ENCODE measurements at places on chromosomes 1 and 21. TPM values are rescaled to one million over a fixed set of nuclear protein-coding genes. Genes with fewer than 3 reads are reported as not detected.

- DNase-seq = peak; percentile 29
Observed at GRCh38 chr1:247680171-247680570, 632 bp upstream of the OR13G1 start.

FCRL6 gene
- not detected for total RNA-seq

ANKRD65 gene
- total RNA-seq = 0.18 TPM

AXDND1 gene
- total RNA-seq = not detected

TRIM45 gene
- 3.1 TPM for total RNA-seq

- no peak for DNase-seq
Observed at GRCh38 chr1:22238356-22239224, 95.7 kb upstream of the WNT4 start.

- no peak for DNase-seq
Observed at GRCh38 chr1:93414749-93415148, 33.2 kb upstream of the FNBP1L start.

DNA sequence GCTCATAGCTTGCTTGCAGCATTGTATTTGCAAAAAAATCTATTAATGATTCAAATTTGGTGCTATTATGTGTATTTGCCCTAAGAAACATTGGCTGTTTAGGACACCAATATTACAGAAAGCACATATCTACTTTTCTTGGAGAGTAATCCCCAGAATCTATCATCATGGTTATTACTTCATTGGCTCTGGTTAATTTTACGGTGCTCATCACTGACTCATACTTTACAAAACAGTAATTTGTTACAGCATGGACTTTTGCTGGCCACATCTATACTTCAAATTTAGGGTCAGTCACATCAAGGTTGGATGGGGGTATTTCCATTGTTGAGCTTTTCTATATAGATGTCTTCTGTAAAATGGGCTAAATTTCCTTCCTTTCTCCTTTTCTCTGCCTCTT lies 45.7 kb downstream of the SH3GLB1 start:
- no peak for DNase-seq

MX2 gene
- total RNA-seq = 0.46 TPM

ATP6V1G3 gene
- total RNA-seq = not detected

DNA sequence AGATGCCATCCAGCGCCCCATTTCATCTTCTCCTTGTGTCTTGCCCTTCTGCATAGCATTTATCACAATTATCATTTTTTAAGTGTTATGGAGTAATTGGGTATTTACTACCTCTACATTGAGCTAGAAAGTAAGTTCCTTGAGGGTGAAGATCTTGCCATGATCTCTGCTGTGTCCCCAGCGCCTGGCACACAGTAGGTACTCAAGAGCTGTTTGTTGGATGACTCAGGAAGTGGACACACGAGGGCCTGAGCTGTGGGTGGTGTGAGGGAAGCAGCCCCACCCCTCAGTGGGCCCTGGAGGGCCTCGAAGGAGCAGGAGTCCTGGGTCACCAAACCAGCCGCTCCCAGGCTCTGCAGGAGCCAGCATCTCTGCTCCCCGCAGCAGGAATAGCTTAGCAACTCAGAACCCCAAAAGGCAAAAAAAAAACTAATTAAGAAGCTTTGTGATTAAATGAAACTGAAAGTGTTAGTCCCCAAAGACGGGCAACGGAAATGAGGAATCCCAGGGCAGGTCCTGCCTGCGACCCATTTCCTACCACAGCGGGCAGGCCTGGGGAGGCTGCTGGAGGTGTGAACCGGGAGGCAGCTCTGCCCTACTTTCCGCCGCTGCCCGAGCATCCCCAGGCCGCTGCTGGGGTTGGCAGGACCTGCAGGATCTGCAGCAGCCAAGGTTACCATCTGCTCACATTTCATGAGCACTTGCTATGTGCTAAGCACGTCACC lies 87.7 kb downstream of the LACTBL1 start:
- no peak for DNase-seq

- no peak for DNase-seq
Observed at GRCh38 chr1:26811057-26811456, 15.4 kb upstream of the ZDHHC18 start.

SERINC2 gene
- 51.5 TPM for total RNA-seq

DNA sequence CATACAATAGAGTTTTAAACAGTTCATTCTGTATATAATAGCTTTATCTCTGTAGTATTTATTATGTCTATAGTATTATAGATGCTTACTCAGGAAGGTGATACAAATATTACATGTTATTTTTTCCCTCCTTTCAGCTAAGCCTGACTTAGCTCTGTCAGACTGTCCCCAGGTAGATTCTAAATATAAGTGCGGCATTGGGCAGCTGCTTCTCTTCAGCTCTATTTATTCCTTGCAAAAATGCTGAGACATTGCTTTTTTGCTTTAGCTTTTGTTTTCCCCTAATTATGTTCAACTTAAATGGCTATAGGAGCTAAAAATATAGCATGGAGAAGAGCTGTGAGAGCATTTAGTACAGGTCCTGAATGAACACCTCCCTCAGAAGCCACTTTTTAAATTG lies 203.2 kb upstream of the BEND5 start:
- DNase-seq = no peak

DNA sequence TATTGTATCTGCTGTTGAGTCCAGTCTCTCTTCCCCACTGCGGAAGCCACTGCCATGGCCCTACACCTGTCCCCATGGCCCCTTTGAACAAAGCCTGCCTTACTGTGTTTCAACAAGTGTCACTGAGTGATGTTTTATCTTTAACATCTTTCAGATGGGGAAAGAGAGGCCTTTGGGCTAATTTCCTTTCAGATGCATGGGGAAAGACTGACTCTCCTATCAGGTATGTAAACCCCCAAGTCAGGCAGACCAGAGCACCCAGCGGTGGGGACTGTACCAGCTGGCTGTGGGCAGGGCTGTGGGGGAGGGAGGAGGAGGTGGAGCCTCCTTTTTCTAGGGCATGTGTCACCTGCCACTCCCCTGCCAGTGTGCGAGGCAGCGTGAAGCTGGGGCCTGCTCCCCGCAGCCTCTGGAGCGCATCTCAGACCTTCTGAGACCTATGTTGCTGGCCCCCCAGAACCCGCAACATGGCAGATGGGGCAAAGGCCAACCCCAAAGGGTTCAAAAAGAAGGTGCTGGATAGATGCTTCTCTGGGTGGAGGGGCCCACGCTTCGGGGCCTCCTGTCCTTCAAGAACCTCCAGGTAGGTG lies at the start of gene PLA2G2F:
Gene PLA2G2F (plus strand): TSS at position 363 of the 590 bp plus-strand sequence. CDS start 105 bp downstream, at position 468.
- no peak for DNase-seq

DNA sequence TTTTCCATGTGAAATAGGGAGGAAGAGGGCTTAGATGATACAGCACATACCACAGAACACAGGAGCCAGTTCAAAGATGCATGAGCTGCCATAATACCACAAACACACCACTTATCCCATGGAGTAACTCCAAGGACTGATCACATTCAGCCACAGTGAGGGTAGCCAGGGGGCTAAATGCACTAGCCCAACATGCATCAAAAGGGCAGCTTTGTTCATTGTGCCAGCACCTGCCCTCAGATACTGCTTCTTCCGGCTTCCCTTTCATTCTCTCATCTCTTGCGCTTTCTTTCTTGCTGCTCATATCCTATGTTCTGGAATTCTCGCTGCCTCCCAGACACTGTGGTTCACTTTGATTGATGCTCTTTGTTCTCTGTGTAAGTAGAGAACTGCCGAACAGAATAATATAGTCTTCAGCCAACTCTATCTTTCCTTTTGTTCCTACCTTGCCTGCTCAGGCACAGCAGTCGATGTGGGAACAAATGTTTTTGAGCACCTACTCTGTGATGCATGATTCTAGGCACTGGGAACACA lies 50.0 kb upstream of the SYT6 start:
- no peak for DNase-seq

- peak; percentile 52 for DNase-seq
Observed at GRCh38 chr1:165365341-165365740, 8.8 kb upstream of the LMX1A start.

DNA sequence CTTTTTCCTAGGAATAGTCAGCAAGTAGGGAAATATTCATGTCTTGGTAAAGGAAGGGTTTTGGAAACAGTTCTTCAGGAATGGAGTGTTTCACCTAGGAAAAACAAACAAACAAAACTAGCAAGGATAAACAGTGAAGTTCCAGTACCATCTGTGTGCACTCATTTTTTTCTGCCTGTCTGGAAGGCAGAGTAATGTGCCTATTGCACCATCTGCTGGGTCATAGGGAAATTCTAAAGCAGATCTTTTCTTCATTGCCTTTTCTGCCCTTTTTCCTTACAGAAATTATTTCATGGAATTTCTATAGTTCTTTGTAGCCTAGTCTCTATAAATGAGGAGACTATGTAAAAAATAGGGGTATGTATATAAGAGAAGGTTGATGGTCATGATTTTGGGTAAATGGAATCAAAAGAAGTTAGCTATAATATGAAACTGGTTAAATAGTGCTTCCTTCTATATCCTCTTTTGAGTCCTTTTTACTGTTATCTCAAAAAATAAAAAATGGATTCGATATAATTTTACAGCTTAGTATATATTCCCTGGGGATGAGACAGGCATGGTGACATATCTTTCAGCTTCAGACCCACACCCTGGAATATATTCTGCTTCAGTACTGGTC lies 3.4 kb upstream of the HRNR start:
- peak; percentile 23 for DNase-seq

COL11A1 gene
- not detected for total RNA-seq
